OCI-M1 (cell line): ENCODE measurements at places on chromosomes 5 and 9.

GRCh38 chr9:38003946-38004808 lies 64.8 kb downstream of the SHB start:
- no peak for DNase-seq

DNA sequence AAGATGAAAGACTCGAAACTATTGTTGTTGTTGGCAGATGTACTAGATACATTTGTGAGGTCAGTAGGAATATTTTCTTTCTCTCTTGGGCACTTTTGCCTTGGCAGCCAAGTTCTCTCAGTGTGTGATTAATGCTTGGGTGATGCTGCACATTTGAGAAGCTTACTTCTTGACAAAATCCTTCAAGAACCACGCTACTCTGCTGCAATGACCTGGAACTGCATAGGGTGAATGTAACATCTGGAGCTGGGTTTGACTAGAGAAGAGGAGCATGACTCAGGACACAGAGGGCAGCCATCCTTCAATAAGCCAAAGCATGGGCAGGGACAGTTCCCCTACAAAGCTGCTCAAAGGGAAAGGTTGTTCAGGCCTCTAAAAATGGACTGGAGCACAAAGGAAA lies 75.5 kb upstream of the PUM3 start:
- DNase-seq = peak; percentile 0

GRCh38 chr5:82387001-82387818 lies 109.1 kb upstream of the RPS23 start:
- DNase-seq = no peak

DNA sequence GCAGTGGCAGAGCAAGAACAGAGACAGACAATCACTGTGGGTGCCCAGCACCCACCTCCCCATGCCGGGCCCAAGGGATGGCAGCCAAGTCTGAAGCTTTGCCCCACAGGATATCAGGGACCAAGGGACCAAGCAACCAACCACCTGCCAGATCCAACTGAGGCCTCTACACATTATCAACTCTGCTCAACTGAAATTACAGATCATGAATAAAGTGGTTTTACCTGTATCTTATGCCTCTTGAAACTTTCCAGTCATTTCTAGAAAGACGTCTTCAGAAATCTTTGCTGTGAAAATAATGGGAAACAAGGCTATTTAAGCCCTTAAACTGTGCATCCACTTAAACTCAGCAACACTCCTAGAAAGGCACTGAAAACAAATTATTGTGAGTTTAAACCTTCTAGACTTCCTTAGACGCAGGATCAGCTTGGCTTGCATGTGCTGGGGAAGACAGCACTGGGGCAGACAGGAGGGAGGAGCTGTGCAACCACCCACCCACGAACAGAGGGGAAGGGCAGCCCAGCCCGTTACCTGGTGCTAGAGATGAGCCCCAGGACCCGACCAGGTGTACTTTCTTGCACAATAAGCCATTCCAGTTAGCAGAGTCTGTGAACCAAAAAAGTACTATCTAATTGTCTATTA lies 80.0 kb downstream of the SEMA4D start:
- DNase-seq = no peak

GRCh38 chr5:39176759-39177630 lies 42.4 kb downstream of the FYB1 start:
- DNase-seq = peak; percentile 90

DNA sequence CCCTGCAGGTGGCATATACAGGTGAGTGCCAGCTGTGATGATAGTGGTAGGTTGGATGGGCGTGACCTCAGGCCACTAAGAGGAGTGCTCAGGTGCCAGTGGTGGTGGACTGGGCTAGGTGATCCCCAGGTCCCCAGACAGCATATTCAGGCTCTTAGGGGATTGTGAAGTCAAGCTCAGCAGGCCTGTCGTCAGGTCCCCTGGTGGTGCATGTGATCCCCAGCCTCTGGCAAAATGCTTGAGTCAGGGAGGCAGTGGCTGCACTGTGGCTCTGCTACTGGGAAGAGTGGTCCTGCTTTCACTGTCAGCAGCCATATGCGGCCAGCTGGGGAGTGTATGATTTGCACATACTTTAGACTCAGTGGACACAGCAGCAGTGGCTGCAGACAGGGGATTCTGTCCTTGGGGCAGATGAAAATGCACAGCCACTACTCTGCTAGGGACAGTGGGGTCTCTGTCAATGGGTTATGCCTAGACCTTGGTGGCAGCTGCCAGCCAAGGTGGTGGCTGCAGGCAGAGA lies 31.6 kb upstream of the CTSL start:
- DNase-seq = no peak

GRCh38 chr9:115353681-115354080 lies 235.7 kb upstream of the TNC start:
- DNase-seq = no peak

GRCh38 chr5:154211641-154212390 lies 21.3 kb downstream of the GALNT10 start:
- DNase-seq = no peak

DNA sequence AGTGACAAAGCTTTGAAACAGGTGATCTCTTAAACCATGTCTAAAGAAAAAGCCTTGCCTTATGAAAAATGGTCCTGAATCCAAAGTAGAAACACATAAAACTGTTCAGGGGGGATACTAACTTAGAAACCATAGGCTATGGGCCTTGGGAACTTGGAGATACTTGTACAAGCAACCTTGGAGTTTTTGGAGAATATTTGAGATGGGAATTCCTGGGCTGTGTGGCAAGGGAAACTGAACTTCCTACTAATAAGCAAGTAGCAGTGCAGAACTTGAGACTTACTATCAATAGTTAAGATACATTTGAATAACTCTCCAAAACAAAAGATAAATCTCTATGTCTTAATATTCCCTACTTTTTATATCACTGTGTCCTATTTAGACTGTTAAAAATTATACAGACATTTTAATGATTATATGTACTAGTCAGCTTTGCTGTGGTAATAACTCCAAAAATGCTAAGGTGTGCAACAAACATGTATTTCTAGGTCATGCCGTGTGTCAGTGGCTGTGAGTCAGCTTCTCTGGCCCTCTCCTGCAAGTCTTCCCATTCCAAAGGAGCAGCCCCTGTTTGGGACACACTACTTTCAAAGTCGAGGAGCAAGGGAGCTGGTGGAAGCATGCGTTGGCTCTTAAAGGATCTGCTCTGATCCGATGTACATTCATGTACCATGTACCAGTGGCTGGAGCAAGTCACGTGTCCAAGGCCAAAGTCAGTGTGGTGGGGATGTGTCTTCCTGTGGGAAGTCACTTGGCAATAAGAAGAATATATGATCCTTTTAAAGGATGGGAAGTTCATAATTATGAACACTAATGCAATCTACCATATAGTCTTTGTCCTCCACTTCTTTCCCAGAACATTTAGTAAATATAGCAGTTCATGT lies 39.6 kb downstream of the SNX30 start:
- no peak for DNase-seq

DNA sequence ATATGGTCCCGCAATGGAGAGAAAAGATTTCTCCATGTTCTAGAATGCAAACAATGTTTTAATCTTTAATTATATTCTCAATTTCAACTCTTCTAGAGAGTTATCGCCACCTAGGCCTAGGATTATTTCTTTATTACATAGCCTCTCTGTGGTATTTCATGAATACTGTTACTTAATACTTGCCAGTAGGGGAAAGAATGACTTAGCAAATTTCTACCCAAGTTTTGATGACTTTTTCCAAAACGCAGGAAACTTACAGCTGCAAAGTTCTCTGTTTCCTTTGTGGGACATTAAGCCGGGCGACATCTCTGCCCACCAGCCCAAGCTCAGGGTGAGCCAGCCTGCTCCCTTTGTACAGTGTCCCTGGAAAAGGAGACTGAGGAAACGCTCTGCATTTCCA lies 73.8 kb downstream of the MED27 start:
- DNase-seq = no peak

- DNase-seq = peak; percentile 62
Measured at GRCh38 chr9:125839317-125839716, 92.1 kb downstream of the PBX3 start.
